ENCODE measurements at places on chromosomes 1 and 21. TPM values are rescaled to one million over a fixed set of nuclear protein-coding genes. Genes with fewer than 3 reads are reported as not detected.

DNA sequence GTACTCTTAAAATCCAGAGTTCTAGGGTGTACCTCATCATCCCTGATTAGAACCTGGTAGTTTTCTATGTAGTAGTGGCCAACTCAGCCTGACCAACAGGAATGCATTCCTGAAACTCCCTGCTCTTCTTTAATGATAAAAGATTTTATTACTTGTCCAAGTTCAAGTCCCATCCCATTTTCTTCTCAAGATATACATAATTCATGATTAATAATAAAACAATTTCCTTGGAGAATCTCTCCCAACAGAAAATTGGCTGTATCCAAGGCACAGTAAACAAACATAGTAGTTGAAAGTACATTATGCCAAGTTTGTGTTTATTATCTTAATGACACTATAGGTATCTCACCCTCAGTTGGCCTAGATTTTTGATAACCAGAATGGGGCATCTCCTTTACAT, 714.1 kb upstream of the ADAMTS5 start:
- no peaks in the 10 kb centered on the region for H3K27me3 ChIP-seq
- no peaks in the 10 kb centered on the region for H3K36me3 ChIP-seq
- H3K27ac ChIP-seq, result no peak overlapping the region

GRCh38 chr1:54375712-54376429, 30.3 kb downstream of the SSBP3 start:
- no peak overlapping the region for H3K4me3 ChIP-seq
- no peaks in the 10 kb centered on the region for H3K36me3 ChIP-seq
- H3K27me3 ChIP-seq, result no peaks in the 10 kb centered on the region
- no peak overlapping the region for H3K27ac ChIP-seq
- H3K4me1 ChIP-seq, result peaks cover 81% of the 10 kb centered on the region
- no peak for DNase-seq

- no peaks in the 10 kb centered on the region for H3K27me3 ChIP-seq
- H3K4me3 ChIP-seq, result no peak overlapping the region
- H3K27ac ChIP-seq, result no peak overlapping the region
- no peaks in the 10 kb centered on the region for H3K4me1 ChIP-seq
- no peaks in the 10 kb centered on the region for H3K36me3 ChIP-seq
Observed at GRCh38 chr1:159843459-159843858, 16.8 kb downstream of the SLAMF8 start.

- H3K36me3 ChIP-seq, result no peaks in the 10 kb centered on the region
- no peak overlapping the region for H3K27ac ChIP-seq
- DNase-seq, result no peak
- H3K4me3 ChIP-seq, result no peak overlapping the region
- peaks cover 13% of the 10 kb centered on the region for H3K4me1 ChIP-seq
Observed at GRCh38 chr1:203169770-203170520, 5.7 kb downstream of the MYBPH start.

DNA sequence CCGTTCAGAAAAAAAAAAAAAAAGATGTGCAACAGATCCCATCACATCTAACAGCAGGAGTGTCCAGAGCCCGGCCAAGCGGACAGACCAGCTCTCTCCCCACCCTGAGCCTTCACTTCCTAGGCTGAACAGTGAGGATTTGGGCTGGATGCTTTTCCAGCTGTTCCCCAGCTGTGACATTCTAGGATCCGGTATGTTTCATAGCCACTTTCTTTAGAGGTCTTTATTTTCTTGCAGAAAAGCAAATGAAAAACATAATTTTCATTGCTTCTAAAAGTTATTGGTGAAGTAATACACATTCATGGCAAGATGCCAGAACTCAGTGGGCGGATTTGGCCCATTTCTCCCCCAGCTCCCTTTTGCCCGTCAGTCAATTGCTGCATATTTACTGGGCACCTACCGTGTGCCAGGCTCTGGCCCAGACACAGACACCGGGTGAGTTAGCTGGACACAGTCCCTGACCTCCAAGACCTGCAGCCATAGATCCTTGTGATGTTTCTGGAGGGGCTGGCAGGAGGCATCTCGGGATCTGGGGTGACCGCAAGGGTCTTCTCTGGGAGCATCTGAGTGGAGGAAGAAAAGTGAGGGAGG, 213.7 kb upstream of the VAMP3 start:
- DNase-seq, result no peak
- H3K36me3 ChIP-seq, result no peaks in the 10 kb centered on the region
- no peaks in the 10 kb centered on the region for H3K27me3 ChIP-seq

DNA sequence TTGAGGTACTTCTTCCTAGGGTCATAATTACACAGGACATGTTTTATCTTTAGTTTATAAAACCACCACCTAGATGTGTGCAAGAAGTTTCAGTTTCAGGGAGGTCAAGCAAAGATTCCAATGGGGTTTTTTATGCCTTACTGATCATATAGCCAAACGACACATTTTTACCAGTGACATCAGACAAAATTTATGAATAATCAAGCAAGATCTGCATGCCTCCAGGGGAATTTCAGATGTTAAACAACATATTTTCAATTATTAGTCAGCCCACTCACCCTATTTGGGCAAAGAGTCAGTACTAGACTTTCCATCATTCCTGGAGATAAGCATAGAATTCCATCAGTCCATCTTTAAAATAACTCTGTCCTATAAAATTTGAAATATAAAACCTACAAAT, 867.4 kb downstream of the KCNT2 start:
- no peaks in the 10 kb centered on the region for H3K4me1 ChIP-seq
- no peak overlapping the region for H3K4me3 ChIP-seq

- no peak for DNase-seq
- H3K4me1 ChIP-seq, result no peaks in the 10 kb centered on the region
- H3K27me3 ChIP-seq, result no peaks in the 10 kb centered on the region
- H3K27ac ChIP-seq, result no peak overlapping the region
Observed at GRCh38 chr21:28683982-28684752, 308.5 kb downstream of the LTN1 start.

- no peak overlapping the region for H3K4me3 ChIP-seq
- no peaks in the 10 kb centered on the region for H3K27me3 ChIP-seq
- no peak overlapping the region for H3K27ac ChIP-seq
- H3K4me1 ChIP-seq, result peaks cover 4% of the 10 kb centered on the region
- DNase-seq, result no peak
Observed at GRCh38 chr1:30818568-30819243, 61.1 kb upstream of the LAPTM5 start.

DNA sequence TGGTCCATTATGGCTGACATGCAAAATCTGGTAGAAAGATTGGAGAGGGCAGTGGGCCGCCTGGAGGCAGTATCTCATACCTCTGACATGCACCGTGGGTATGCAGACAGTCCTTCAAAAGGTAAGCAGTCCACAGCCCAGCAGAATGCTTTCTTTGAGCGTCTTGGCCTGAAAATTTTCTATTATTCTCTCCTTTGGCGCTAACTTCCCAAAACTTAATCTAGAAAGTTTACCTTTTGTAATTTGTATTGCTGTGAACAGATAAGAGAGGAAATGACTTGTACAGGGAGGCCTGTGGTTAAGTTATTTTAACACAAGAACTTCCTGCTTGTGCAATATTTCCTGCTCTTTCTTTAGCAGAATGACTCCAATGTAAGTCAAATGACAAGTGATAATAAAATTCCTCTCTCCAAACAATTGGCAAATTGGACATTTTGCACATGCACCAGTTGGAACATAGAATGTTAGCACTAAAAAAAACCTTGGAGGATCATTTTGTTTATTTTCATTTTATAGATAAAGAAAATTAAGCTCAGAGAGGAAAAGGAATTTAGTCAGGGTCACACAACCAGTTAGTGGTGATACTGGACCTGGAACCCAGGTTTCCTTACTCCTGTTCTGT, 18.9 kb downstream of the CAP1 start:
- no peaks in the 10 kb centered on the region for H3K36me3 ChIP-seq
- DNase-seq, result no peak
- H3K4me1 ChIP-seq, result peaks cover 51% of the 10 kb centered on the region
- H3K4me3 ChIP-seq, result no peak overlapping the region
- no peaks in the 10 kb centered on the region for H3K27me3 ChIP-seq

GRCh38 chr1:40133839-40134238, 27.3 kb upstream of the RLF start:
- no peak overlapping the region for H3K4me3 ChIP-seq
- no peak overlapping the region for H3K27ac ChIP-seq
- DNase-seq, result no peak
- no peaks in the 10 kb centered on the region for H3K27me3 ChIP-seq
- no peaks in the 10 kb centered on the region for H3K4me1 ChIP-seq

DNA sequence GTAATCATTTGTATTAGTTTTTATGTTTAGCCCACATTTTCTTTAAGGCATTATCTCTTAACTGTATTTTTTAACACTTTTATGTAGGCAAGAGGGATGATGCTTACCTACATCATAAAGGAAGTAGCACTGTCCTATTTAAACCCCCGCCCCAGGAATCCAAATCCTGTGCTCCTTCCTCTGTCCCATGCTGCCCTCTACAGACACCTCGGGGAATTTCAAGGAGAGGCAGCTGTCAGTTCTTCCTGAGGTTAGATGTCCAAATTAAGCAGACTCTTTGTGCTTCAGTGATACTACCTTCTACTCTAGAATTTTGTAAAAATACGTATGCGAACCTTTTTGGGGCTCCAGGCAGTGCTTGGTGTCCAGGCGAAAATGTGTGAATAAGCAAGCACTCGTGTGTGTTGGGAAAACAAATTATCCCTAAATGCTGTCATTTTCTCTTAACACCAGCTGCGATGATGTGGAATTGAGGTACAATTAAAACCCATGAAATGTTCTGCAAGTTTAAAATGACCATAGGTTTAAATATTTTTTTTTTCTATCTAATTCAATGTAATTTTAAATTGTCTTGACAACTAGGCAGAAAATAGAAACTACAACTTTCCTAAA, 19.2 kb downstream of the CRCT1 start:
- peaks cover 4% of the 10 kb centered on the region for H3K4me1 ChIP-seq
- no peaks in the 10 kb centered on the region for H3K27me3 ChIP-seq
- DNase-seq, result peak; percentile 72
- H3K27ac ChIP-seq, result no peak overlapping the region
- no peak overlapping the region for H3K4me3 ChIP-seq

Gene LCE2B
- not detected for total RNA-seq

Gene UBE4B
- 63.3 TPM for total RNA-seq

Gene INPP5B
- total RNA-seq, result 31.6 TPM

Gene RCOR3
- 141 TPM for total RNA-seq

Gene OMA1
- total RNA-seq, result 24.7 TPM

Gene CCDC181
- total RNA-seq, result 14.2 TPM

Gene RAB13
- 37.6 TPM for total RNA-seq

Gene SPAG17
- total RNA-seq, result 95.7 TPM

Gene SHISA4
- 45.5 TPM for total RNA-seq
